Spleen (tissue), 13 donors: ENCODE measurements at places on chromosomes 5 and 9. TPM values are rescaled to one million over a fixed set of nuclear protein-coding genes. Genes with fewer than 3 reads are reported as not detected.

The SNAPC4 gene
- 7.9 TPM for total RNA-seq

The DAB2IP gene
- total RNA-seq = 72.6 TPM

The LEAP2 gene
- total RNA-seq = 6.1 TPM

The ANKRD18B gene
- total RNA-seq = not detected

The SLC34A3 gene
- not detected for total RNA-seq

The PCDHB4 gene
- total RNA-seq = 1.5 TPM

The TMEM215 gene
- not detected for total RNA-seq

The HK3 gene
- total RNA-seq = 167 TPM

The LPAR1 gene
- total RNA-seq = 47.8 TPM

The TPPP gene
- 6.7 TPM for total RNA-seq

The SLC36A2 gene
- not detected for total RNA-seq

DNA sequence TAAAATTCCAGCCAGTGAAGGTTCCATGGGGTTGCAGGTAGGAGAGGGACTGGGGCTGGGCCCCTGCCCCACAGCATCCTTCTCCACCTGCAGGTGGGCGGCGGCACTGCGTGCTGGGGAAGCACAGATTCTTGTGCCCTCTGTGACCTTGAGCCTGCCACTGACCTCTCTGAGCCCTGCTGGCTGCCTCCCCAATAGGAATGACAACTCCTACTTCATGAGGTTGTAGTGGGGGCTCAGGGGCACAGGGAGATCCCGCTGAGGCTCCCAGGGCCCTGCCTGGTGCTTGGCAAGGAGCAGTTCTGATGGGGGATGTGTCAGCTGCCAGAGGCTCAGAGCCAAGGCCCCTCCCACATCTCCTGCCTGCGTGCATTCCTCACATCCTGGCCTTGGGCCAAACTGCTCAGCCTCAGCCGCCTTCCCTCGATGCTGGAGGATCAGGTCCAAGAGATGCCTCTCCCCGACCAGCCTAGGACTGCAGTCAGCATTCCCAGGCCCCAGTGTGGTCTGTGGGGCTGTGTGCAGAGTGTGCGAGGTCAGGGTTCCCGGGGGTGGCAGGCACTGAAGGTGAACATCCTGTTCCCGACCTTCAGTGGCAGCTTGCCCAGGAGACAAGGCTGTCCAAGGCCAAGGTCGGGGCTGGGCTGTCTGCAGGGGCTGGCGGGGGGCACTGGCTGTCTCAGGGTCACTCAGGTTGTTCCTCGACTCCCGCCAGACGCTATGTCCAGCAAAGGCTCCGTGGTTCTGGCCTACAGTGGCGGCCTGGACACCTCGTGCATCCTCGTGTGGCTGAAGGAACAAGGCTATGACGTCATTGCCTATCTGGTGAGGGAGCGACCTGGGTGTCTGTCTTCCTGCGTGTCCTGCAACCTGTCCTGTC, 7.0 kb downstream of the ASS1 start:
- DNase-seq = no peak
- H3K27me3 ChIP-seq = no peaks in the 10 kb centered on the region
- no peaks in the 10 kb centered on the region for H3K36me3 ChIP-seq
- no peak overlapping the region for H3K4me3 ChIP-seq
- peak overlapping the region; percentile 60 for H3K27ac ChIP-seq
- peaks cover 20% of the 10 kb centered on the region for H3K4me1 ChIP-seq

- no peak overlapping the region for H3K4me3 ChIP-seq
- H3K27ac ChIP-seq = no peak overlapping the region
- H3K4me1 ChIP-seq = no peaks in the 10 kb centered on the region
- peak; percentile 22 for DNase-seq
- H3K27me3 ChIP-seq = no peaks in the 10 kb centered on the region
These were observed 114.6 kb downstream of the MRPL36 start for GRCh38 chr5:1685066-1685465.

- no peaks in the 10 kb centered on the region for H3K36me3 ChIP-seq
- no peak overlapping the region for H3K27ac ChIP-seq
- no peaks in the 10 kb centered on the region for H3K4me1 ChIP-seq
- DNase-seq = no peak
These were observed 290.8 kb upstream of the FBXL7 start for GRCh38 chr5:15209053-15209762.

GRCh38 chr5:16507716-16508115, 42.1 kb upstream of the ZNF622 start:
- no peaks in the 10 kb centered on the region for H3K4me1 ChIP-seq
- DNase-seq = no peak
- H3K27ac ChIP-seq = no peak overlapping the region
- H3K36me3 ChIP-seq = no peaks in the 10 kb centered on the region
- H3K4me3 ChIP-seq = no peak overlapping the region
- no peaks in the 10 kb centered on the region for H3K27me3 ChIP-seq

DNA sequence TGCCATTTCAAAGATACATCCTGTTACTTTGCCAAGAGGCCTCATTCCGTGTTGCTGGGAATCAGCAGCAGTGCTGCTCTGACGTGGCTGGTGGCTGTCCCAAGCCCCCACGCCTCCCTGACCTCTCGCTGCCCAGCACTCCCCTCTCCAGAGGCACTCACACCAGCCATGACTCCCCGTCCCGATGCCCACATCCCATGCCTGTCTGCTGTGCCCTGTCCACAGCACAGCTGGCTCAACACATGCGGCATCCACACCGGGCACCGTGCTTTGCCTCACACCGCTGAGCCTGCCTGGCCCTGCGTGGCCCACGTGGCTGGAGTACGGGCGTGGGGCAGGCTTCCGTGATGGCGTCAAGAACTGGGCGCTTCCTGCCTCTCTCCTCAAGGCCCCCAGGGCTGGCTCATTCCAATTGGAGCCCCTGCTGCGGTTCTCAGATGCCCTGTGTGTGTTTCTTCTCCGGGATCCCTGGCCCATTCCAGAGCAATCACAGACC, 7.8 kb upstream of the LCN1 start:
- no peak overlapping the region for H3K4me3 ChIP-seq
- H3K27ac ChIP-seq = peak overlapping the region; percentile 41
- no peaks in the 10 kb centered on the region for H3K36me3 ChIP-seq
- no peaks in the 10 kb centered on the region for H3K4me1 ChIP-seq
- no peak for DNase-seq

- no peaks in the 10 kb centered on the region for H3K27me3 ChIP-seq
- no peak overlapping the region for H3K4me3 ChIP-seq
- no peak overlapping the region for H3K27ac ChIP-seq
- DNase-seq = no peak
These were observed 20.0 kb upstream of the AGGF1 start for GRCh38 chr5:77010243-77010642.

- H3K4me3 ChIP-seq = no peak overlapping the region
- H3K27ac ChIP-seq = no peak overlapping the region
- no peaks in the 10 kb centered on the region for H3K27me3 ChIP-seq
These were observed 14.3 kb downstream of the GRIA1 start for GRCh38 chr5:153504726-153505125.

GRCh38 chr5:139795074-139796001, at the start of gene PSD2:
Gene PSD2 (plus strand): TSS chr5:139795808. CDS start chr5:139809441, 13,633 bp downstream.
- H3K4me3 ChIP-seq = peak within 1 kb of the TSS; percentile 23
- peaks cover 69% of the 10 kb centered on the region for H3K27me3 ChIP-seq
- peaks cover 10% of the 10 kb centered on the region for H3K4me1 ChIP-seq
- DNase-seq = peak; percentile 64
- no peaks in the 10 kb centered on the region for H3K36me3 ChIP-seq
- H3K27ac ChIP-seq = no peak within 1 kb of the TSS

DNA sequence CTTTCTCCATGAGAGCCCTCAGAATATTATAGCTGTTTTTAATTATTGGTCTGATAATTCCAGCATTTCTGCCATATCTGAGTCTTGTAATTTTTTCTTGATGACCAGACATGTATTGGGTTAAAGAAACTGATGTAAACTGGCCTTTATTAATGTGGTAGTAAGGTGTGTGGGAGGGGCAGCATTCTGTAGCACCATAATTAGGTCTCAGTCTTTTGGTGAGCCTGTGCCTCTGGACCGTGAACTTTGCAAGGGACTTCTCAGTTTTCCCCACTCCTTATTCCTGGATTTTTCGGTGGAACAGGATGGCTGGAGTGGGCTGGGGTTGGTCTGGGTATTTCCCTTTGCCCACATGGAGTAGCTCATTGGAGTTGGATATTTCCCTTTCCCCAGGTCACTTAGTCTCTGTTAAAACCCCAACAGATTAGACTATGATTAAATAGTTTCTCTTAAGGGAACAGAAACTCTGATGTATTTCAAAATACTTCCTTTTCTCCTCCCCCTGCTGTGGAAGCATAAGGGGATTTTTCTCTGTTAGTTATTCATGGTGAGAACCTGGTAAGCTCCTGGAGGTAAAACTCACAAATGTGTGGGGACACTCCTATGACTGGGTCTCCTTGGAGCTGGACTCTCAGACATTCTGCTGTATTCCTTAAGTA, 52.4 kb downstream of the FSD1L start:
- H3K27me3 ChIP-seq = no peaks in the 10 kb centered on the region
- peaks cover 18% of the 10 kb centered on the region for H3K4me1 ChIP-seq
- H3K36me3 ChIP-seq = no peaks in the 10 kb centered on the region
- H3K4me3 ChIP-seq = no peak overlapping the region
- no peak overlapping the region for H3K27ac ChIP-seq
- no peak for DNase-seq

DNA sequence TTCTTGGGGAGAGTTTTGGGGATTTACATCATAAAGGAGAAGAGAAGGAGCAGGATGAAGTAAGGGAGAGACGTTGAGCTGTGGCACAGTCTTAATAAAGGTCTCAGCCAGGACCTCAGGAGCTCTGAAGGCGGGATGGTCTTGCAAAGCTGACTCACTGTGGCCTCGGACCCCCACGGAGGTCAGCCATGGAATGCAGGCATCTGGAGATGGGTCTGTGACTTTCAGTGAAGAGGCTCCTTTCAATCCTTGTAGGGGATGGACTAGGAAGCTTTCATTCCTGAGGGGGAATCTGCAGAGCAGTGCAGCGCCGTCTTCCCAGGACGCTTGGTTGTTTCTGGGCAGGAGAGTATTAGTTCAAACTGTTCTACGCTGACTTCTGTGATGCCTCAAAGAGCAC, 65.7 kb upstream of the BASP1 start:
- H3K4me3 ChIP-seq = no peak overlapping the region
- no peaks in the 10 kb centered on the region for H3K36me3 ChIP-seq
- no peak overlapping the region for H3K27ac ChIP-seq
- H3K4me1 ChIP-seq = no peaks in the 10 kb centered on the region
- H3K27me3 ChIP-seq = no peaks in the 10 kb centered on the region

GRCh38 chr9:34994260-34994899, 4.8 kb downstream of the DNAJB5 start:
- H3K4me3 ChIP-seq = no peak overlapping the region
- H3K27ac ChIP-seq = peak overlapping the region; percentile 89
- no peak for DNase-seq
- H3K36me3 ChIP-seq = no peaks in the 10 kb centered on the region
- no peaks in the 10 kb centered on the region for H3K27me3 ChIP-seq
